ENCODE measurements at places on chromosomes 11 and 22. TPM values are rescaled to one million over a fixed set of nuclear protein-coding genes. Genes with fewer than 3 reads are reported as not detected.

- no peak for DNase-seq
These were observed 446.6 kb downstream of the TBC1D22A start for GRCh38 chr22:47209040-47209514.

DNA sequence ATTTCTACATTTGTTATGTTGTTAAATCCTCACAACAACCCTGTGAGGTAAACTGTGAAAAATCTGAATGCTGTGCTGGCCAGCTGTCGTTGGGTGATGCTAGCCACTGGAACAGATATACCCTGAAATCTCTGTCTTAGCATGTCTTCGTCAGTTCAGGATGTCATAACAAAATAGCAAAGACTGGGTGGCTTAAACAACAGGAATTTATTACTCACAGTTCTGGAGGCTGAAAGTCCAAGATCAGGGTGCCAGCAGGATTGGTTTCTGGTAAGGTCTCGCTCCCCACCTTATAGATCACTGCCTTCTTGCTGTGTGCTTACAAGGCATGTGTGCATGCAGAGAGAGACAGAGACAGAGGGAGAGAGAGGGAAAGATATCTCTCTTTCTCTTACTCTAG lies 211.7 kb downstream of the C11orf91 start:
- no peak for DNase-seq

GRCh38 chr22:42366806-42367581 lies 65.2 kb downstream of the NFAM1 start:
- DNase-seq: peak; percentile 51

GRCh38 chr22:33020721-33021120 lies 37.5 kb downstream of the SYN3 start:
- no peak for DNase-seq

The MPPED2 gene
- 10.8 TPM for total RNA-seq
